Stimulated activated CD4-positive, alpha-beta T cell treated with anti-CD3 and anti-CD28 coated beads, Interleukin-2, amount 100 ng/mL, for 24 hours (primary cell): ENCODE measurements at places on chromosomes 7 and 10.

DNA sequence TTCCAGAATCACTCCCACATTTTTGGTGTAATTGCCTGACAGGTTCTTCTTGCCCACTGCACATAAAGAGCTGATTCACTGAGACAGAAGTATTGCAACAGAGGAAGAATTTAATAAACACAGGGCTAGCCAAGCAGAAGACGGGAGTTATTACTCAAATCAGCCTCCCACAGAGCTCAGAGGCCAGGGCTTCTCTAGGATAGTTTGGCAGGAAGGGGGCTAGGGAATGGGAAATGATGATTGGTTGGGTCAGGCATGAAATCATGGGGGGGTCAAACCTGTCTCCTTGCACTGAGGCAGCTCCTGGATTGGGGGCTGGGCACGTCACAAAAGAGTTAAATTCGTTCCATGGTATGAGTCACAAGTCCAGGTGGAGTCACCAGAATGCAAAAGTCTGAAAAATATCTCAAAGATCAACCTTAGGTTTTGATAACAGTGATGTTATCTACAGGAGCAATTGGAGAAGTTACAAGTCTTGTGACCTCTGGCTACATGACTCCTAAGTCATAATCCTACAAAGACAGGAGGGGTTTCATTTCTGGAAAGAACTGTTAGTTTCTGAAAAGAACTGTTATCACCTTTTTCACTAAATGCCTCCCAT lies 30.2 kb upstream of the ERCC6 start:
- no peak for DNase-seq

GRCh38 chr7:102326157-102326889 lies 29.9 kb downstream of the SPDYE6 start:
- DNase-seq = no peak

- no peak for DNase-seq
Measured at GRCh38 chr7:106216517-106216922, 68.3 kb downstream of the NAMPT start.

GRCh38 chr10:59557642-59558041 lies 152.0 kb downstream of the SLC16A9 start:
- no peak for DNase-seq
